GM04503 (cell line): ENCODE measurements at places on chromosomes 7 and 10.

- no peak for DNase-seq
Measured at GRCh38 chr10:71203716-71204115, 8.7 kb upstream of the UNC5B start.

GRCh38 chr7:69696054-69696591 lies 97.8 kb downstream of the AUTS2 start:
- DNase-seq: no peak

DNA sequence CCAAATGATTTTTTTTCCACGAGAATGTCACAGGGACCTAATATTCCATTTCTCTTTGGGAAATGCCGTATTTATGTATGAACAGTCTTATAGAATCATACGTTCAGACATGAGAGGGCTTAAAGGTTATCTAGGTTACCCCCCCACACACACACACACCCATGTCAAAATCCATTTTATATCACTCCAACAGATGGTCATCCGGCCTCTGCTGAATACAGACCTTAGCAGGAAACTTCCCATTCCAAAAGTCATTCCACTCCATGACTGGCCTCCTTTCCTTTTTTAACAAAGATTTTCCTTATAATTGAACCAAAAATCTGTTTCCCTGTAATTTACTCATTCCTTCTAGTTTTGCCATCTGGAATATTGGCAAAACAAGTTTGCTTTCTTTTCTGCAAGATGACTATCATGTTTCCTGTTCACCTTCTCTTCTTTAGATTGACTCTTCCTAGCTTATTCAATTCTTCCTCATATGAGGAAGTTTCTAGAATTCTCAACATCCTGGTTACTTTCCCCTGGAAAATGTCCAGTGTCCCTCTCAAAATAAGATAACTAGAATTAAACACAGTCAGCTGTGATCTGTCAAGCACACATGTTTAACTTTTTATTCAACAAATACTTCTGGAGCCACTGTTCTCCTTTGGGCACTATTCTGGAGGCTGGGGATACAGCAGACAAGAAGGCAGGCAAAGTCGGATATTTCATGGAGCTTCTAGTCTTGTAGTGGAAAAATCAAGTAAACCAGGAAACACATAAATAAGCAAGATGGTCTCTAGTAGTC lies 276.5 kb upstream of the LRGUK start:
- no peak for DNase-seq

DNA sequence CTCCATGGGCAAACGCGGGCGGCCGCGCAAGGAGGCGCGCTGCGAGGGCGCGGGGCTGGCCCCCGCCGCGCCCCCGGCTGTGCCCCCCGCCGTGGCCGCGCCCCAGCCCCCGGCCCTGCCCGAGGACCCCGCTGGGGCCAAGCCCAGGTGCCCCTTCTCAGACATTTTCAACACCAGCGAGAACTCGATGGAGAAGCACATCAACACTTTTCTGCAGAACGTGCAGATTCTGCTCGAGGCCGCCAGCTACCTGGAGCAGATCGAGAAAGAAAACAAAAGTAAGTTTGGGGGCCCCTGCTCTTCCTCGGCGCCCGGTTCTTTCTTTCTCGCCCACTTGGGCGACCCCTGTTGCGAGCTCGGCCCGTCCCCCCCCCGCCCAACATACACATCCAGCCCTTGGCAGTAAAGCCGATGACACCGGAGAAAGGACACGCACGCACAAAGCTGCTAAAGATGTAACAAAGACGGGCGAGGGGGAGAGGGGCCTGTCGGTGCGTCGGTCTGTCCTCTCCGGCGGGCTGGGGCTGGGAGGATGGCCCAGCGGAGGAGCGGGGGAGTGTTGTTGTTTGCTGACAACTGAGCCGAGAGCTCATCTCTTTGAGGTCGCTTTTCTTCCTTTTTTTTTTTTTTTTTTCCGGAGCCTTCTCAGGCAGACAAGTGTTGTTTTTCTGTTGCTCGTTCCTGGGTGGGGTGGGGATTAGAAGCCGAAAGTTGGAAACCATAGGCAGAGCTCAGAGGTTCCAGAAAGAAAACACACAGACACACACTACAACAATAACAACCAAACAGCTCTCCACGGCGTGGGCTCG lies 604 bp downstream of the MXI1 start:
- DNase-seq: no peak

- no peak for DNase-seq
Measured at GRCh38 chr7:67022511-67022910, 25.9 kb downstream of the TYW1 start.
